ENCODE measurements at places on chromosomes 4 and X.

DNA sequence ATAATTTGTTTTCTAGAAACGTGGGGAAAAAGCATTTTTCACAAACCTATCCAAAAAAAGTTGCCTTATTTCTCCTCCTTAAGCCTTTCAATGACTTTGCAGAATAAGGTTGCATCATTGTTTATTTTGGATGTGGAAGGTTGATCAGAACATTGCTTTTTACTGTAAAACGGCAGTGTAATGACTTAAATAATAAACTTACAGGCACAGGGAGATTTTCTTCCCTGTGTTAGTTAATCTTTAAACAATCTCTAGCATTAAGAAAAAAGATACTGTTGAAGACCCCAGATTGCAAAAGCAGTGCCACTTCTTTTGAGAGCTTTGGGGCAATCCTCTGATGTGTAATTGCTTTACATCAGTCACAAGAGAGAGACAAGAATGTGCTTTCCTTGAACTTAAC, 153.4 kb downstream of the ARX start:
- DNase-seq, result no peak

DNA sequence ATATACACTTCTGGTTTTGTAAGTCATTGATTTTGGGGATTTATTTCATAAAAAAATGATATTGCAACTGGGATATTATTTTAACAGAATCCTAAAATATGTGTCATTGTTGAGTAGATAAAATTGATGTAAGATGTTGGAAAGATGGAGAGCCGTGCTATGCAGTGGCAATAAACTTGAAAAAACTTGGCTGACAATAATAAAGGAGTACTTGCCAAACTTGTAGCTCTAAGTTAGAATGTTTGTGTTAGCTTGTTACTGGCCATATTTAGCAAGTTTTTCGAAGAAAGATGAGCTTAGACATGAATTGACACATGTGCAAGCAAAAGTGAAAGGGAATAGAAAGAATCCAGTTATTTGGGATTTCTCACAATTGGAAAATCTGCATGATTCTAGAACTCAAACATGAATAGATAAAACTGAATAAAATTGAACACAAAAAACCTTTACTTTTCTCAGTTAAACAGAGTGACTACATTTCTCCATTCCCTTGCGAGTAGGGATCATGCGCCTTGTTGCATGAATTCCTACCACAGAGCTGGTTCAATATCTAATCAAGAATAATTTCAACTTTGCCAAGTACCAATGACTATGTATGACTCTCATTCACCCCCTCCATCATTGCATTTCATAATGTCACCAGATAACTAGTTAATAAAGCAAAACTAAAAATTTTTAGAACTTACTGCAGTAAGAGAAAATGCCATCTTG, 327.8 kb downstream of the CAMK2D start:
- DNase-seq, result no peak

GRCh38 chr4:155515444-155516075, 138.8 kb upstream of the MAP9 start:
- no peak for DNase-seq

DNA sequence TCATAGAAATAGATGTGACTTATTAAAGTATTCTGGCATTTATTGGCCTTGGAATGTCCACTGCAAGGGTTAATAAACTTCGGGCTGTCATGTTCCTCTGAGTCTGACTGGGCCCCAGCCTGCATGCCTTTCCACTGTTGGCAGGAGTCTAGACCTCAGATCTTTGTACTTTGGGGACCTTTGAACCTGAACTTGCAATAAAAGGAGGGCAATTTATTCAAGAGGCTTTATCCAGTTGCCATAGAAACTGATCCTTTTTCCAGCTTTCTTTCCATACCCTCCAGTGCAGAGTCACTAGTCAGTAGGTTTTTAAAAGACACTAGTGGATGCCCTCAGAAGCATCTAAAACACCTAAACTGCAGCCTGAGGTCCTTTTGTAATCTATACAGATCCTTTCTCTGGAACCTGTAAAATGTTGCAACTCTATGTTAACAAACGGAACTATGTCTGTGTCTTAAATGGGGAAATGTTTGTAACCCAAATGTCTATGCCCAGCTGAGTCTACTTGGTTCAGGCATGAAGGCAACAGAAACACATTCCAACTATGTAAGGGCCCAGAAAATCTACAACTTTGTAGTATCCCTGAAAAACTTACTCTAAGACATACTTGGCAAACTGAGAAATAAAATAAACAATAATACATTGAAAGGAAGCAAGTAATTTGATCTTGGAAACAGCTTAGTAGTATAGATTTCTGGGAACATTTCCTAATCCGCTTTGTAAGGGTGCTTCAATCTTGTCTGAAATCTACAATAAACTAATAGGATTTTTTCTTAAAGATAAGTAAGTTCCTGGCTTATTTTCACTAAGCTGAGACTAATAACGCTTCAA, 41.5 kb downstream of the SOWAHB start:
- DNase-seq, result no peak

- DNase-seq, result no peak
These were observed 106.2 kb upstream of the IL13RA1 start for GRCh38 chrX:118621081-118621759.

DNA sequence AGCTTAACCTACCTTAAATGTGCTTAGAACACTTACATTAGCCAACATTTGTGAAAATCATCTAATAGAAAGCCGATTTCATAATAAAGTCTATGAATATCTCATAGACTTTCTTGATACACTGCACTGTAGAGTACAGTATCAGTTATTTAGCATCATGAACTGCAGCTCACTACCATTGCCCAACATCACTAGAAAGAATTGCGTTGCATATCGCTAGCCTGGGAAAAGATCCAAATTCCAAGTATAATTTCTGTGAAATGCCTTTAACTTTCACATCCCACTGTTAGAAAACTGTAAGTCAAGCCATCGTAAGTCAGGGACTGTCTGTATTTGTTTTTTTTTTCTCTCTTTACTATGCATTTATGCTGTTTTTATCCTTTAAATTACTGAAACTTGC, 918.6 kb upstream of the PABPC4L start:
- DNase-seq, result no peak

- DNase-seq, result no peak
These were observed 9.1 kb upstream of the RNF212 start for GRCh38 chr4:1122505-1122904.

- DNase-seq, result no peak
These were observed 222.6 kb upstream of the FTHL17 start for GRCh38 chrX:31294475-31294874.
